ENCODE measurements at places on chromosomes 1 and 21.

GRCh38 chr1:45009956-45010854 lies 919 bp downstream of the HECTD3 start:
- peak; percentile 49 for DNase-seq

DNA sequence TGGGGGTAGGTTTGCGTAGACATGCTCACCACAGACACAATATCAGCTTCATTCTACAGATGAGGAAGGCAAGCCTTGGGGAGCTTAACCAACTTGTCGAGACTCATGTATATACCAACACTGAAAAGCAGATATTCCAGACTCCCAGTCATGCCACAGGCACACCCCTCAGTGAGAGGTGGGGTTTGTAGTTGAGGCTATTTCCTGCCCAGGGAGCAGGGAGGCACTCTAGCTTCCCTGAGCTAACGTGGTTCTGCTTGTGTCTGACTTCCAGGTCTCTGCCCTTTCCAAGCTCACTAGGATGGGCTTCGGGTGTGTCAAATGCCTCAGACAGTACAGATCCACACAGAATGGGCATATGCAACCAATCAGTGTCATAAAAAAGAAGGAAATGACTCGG lies 122.3 kb upstream of the RUNX1 start:
- no peak for DNase-seq

DNA sequence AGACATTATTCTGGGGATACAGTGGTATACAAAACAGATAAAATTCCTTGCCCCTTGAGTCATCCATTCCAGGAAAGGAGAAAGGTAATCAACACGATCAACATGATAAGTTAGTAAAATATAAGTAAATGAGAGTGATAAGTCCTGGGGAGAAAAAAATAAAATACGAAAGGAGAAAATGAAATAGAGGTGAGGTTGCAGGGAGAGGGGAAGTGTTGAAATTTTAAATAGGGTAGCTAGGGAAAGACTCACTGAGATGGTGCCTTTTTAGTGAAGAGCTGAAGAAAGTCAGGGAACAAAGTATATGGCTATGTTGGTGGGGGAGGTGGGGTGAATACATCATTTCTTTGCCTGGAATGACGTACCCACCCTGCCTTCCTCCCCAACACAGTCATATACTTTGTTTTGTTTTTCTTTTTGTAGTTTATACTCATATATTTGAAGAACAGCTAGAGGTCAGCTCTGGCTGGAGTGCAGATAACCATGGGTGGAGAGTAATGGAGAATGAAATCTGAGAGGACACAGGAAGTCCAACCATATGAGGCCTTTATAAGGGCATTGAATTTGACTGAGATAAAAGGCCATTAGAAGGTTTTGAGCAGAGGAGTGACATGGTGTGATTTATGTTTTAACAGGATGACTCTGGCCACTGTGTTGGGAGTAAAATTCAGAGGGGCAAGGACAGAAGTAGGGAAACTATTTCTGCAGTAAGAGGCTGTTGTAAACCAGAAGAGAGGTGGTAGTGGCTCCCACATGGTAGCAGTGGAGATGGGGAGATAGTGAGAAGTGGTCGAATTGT lies 54.8 kb downstream of the OSBPL9 start:
- DNase-seq = no peak

DNA sequence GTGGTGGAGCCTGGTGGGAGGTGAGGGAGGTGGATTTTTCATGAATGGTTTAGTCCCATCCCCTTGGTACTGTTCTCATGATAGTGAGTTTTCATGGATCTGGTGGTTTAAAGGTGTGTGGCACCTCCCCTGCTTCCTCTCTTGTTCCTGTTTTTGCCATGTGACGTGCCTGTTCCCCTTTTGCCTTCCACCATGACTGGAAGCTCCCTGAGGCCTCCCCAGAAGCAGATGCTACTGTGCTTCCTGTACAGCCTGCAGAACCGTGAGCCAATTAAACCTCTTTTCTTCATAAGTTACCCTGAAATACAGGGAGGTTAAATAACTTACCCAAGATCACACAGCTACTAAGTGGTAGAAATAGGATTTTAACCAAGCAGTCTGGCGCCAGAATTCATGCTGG lies 4.3 kb upstream of the HEYL start:
- DNase-seq = no peak

DNA sequence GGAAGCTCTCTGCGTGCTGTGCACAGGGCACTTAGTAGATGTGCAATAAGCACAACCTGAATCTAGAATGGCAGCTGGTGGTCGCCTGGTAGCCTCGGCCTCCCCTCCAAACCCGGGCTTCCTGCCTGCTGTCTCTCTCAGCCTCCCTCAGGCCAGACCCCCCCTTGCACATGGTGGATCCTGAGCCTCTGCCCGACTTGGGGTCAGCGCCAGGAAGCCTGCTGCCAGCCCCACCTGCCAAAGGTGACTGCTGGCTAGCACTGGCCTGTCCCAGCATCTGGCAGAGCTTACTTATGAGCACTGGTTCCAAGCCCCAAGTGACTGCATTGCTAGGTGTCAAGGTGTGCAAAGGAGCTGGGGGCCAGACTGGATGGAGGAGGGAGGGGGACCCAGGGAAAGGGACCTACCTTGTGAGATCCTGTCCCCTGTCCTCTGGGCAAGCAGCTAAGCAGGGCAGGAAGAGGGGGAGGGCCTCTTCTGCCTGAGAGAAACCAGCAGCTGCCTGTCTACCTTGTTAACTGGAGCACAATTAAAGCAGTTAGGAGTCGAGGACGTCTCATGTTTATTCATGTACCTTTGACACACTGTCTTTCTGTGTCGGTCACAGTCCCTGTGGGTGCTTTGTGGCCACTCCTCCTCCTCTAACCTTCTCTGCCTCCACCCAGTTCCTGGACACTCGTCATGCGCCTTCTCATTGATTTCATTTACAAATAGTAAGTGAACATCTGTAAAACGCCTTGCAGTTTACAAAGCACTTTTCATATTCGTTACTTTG lies 100.9 kb downstream of the DDX20 start:
- no peak for DNase-seq

GRCh38 chr21:37619464-37619974 lies 252.9 kb downstream of the DYRK1A start:
- DNase-seq = no peak

DNA sequence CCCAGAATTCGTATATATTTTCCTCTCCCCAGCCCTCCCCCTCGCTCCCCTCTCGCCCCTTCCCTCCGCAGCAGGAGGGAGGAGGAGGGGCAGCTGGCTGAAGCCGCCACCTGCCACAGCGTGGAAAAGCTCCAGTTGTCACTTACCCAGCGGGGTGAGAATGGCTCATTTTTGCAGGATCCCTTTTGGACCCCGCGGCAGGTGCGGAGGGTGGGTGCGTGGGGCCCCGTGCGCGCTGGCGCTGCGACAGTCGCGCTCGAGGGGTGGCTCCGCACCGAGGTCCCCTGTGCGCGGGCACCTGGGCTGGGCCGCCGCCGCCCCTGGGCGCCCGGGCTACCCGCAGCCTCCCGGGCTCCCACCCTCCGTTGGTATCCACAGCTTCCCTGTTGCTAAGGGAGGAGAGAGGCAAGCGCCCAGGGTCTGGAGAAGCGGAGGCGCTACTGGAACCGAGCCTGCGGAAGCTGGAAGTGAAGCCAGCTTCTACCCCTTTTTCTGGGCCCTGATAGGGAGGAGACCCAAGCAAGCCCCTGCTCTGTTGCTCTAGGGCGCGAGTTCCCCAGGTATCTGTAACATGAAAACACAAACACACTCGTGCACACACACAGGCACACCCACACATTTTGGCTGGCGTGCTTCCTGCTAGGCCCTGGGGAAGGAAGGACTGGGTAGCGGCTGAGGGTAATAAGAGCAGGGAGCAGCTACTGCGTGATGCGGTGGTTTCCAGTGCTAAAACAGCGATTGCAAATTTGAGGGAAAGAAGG lies at the start of gene ERICH3:
ERICH3 (minus strand) TSS at position 442 of the 761 bp plus-strand sequence; CDS start at position 169, 273 bp downstream.
- DNase-seq = no peak

GRCh38 chr1:223724376-223724775 lies 12.0 kb downstream of the CAPN2 start:
- DNase-seq = no peak

DNA sequence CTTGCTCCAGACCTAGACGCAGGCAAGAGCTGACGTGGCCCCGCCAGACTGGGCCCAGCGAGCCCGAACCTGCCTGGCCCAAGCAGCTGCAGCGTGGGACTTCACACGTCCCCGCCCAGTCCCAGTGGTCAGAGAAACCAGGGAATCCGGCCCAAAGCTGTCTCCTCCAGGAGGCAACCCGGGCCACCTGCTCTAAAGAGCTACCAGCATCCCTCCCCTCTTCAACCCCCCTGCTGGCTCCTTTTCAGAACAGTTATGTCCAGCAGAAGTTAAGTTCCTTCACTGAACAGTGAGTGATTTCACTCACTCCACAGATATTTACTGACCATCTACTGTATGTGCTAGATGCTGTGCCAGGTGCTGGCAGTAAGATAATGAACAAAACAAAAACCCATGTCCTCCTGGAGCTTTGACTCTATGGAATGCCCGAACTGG lies 2.1 kb upstream of the EFNA1 start:
- DNase-seq = no peak

DNA sequence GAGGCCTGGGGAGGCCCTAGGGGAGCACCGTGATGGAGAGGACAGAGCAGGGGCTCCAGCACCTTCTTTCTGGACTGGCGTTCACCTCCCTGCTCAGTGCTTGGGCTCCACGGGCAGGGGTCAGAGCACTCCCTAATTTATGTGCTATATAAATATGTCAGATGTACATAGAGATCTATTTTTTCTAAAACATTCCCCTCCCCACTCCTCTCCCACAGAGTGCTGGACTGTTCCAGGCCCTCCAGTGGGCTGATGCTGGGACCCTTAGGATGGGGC lies 5.2 kb downstream of the ELF3 start:
- no peak for DNase-seq

DNA sequence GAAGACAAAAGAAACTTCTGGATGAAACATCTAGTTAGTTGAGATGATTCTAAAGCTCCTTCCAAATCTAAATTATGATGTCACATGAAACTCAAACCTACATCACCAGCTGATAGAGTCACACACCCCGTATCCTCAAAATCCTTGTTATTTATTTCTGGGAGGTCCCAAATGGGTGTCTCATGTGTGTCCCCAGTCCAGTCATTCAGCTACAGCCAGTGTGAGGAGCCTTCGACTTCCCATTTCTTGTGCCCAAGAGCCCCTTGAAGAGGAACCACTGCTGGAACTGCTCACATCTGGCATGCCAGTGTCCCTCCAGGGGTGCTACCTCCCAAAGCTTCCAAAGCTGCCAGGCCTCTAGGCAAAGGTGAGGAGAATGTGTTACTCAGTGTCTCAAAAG lies 32.5 kb upstream of the KCNA3 start:
- DNase-seq = no peak

- DNase-seq = no peak
These were observed 912.6 kb downstream of the TTLL7 start for GRCh38 chr1:83086346-83086745.

DNA sequence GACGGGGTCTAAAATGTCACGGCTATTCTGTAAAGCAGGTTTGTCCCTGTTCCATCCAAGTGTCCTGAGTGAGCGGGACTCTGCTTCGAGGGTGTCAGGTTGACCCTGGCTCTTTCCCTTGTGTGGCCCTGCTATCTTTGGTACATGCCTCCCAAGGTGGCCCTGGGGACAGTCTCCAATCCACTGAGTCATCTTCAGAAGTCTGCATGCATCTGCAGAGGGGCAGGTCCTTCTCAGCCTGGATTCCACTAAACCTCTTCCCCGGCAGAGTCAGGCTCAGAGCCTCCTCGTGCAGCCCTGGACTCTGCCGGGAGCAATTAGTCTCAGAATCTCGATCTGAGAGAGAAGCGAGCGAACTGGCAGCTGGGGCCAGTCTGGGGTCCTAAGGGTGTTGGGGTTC lies 50.1 kb upstream of the KCNJ15 start:
- no peak for DNase-seq

DNA sequence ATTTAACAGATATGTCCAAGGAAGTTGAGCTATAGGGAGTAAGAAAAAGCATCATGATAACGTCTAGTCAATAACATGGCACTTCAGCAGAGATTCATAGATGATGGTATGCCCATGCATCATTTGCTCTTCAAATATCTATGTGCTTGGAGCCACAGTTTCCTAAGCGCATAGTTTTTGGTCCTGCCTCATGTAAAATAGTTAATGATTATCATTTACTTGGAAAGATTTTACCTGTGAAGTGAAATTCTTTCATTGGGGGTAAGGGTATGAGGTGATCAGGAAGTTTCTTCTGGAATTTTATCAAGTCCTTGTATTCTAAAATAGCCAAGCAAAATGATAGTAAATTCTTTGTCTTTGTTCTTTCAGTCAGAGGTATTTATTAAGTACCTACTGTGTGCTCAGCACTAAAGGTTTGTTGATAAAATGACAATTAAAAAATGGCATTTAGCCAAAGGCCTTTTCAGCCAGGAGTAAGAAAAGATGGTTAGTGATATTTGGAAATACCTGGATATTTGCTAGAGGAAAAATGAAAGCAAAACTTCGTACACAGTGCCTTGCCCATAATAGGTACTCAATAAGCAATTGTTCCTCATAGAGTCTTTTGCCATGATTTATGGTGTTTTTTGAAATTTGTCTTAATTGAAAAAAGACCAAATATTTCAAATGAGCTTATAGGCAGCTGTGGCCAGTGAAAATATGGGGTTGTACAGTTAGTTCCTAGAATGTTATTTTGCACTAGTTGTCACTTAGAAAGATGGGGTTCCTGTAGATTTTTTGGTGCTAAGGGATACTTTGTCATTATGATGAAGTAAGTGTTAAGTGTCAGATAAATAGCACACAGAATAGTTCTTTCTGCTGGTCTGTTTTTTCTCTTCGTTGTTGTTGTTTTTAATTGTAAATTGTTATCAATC lies 13.1 kb downstream of the PDIK1L start:
- no peak for DNase-seq

DNA sequence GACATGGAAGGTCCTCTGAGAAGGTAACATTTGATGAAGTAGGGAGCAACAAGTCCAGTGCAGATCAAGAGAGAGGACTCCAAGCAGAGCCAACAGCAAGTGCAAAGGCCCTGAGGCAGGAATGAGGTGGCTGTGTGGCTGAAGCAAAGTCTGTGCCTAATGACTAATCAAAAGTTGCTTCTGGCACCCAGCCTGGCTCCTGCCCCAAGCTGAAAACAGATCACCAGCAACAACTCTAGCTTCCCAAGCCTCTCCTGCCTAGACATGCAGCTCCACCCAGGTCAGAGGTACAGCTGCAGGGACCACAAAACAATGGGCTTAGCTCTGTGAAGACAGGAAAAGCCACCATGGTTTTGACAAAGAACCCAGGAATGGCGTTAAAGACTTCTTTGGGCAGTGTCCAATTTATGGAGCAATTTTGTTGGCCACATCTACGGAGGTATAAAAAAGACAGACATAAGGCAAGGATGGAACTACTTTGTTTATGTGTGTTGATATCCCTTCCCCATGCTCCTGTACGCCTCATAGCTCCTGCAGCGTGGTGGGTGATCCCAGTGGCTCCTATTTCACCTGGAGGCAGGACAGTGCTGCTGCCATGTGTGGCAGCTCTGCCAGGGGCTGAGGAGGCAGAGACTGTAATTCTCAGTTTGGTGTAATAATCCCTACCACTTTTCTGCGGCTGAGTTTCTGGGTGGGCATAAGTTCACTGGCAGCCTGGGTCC lies 26.4 kb upstream of the IGSF3 start:
- DNase-seq = no peak

GRCh38 chr1:32736812-32737791 lies 34.5 kb upstream of the SYNC start:
- DNase-seq = no peak
